NCI-H2171 (cell line): ENCODE measurements at places on chromosomes 12 and 14.

- DNase-seq = no peak
Measured at GRCh38 chr14:48723841-48724495, 862.2 kb downstream of the RPS29 start.

- no peak for DNase-seq
Measured at GRCh38 chr12:67881565-67881964, 107.7 kb upstream of the IFNG-AS1 start.

- DNase-seq = no peak
Measured at GRCh38 chr12:92294676-92295440, 149.2 kb upstream of the BTG1 start.

- DNase-seq = peak; percentile 79
Measured at GRCh38 chr14:102545461-102546265, 36.1 kb upstream of the ANKRD9 start.

DNA sequence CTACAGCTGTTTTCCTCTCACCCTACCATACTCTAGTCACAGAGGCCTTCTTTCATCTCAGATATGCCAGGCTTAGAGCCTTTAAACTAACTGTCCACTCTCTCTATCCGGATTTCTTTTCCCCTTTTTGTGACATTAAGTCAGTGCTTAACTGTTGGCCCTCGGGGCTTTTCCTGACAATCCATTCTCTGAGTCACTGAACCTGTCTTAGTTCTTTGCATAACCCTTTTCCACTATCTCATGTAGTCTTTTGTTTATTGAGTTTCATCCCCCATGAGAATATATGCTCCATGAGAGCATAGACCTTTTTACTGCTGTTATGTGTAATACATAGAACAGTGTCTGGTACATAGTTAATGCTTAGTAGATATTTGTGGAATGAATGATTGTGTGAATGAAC is 68.7 kb downstream of the PLEKHA5 start:
- DNase-seq = no peak
